ENCODE measurements at places on chromosomes 16 and 17. TPM values are rescaled to one million over a fixed set of nuclear protein-coding genes. Genes with fewer than 3 reads are reported as not detected.

LGALS9 gene
- 10.8 TPM for total RNA-seq

OR1F1 gene
- not detected for total RNA-seq

OR3A3 gene
- total RNA-seq = not detected

SCARF1 gene
- not detected for total RNA-seq

GAS2L2 gene
- 0.04 TPM for total RNA-seq

DNAI2 gene
- not detected for total RNA-seq

GPR179 gene
- not detected for total RNA-seq

ATP2C2 gene
- total RNA-seq = not detected

PRSS8 gene
- 0.04 TPM for total RNA-seq

Measured in H4 (cell line).